ENCODE measurements at places on chromosomes 12 and 14. TPM values are rescaled to one million over a fixed set of nuclear protein-coding genes. Genes with fewer than 3 reads are reported as not detected.

- DNase-seq, result no peak
- H3K27ac ChIP-seq, result no peak overlapping the region
- peaks cover 6% of the 10 kb centered on the region for H3K4me1 ChIP-seq
- no peaks in the 10 kb centered on the region for H3K27me3 ChIP-seq
- no peak overlapping the region for H3K4me3 ChIP-seq
- peaks cover 4% of the 10 kb centered on the region for H3K36me3 ChIP-seq
Observed at GRCh38 chr12:38813923-38814322, 91.5 kb downstream of the CPNE8 start.

CEBPE gene
- polyA plus RNA-seq, result 0.61 TPM

SLC35E3 gene
- polyA plus RNA-seq, result 16.7 TPM

ISM2 gene
- polyA plus RNA-seq, result not detected

All from naive B cell (primary cell).